ENCODE measurements at places on chromosomes 5 and 9. TPM values are rescaled to one million over a fixed set of nuclear protein-coding genes. Genes with fewer than 3 reads are reported as not detected.

The PRSS3 gene
- total RNA-seq: 66.3 TPM

The SLIT3 gene
- total RNA-seq: 0.10 TPM

The SARDH gene
- 5.6 TPM for total RNA-seq

The IER5L gene
- total RNA-seq: 195 TPM

The SURF2 gene
- total RNA-seq: 27.8 TPM

The FCN1 gene
- total RNA-seq: not detected

The NXNL2 gene
- 0.86 TPM for total RNA-seq

The KCNN2 gene
- total RNA-seq: not detected

DNA sequence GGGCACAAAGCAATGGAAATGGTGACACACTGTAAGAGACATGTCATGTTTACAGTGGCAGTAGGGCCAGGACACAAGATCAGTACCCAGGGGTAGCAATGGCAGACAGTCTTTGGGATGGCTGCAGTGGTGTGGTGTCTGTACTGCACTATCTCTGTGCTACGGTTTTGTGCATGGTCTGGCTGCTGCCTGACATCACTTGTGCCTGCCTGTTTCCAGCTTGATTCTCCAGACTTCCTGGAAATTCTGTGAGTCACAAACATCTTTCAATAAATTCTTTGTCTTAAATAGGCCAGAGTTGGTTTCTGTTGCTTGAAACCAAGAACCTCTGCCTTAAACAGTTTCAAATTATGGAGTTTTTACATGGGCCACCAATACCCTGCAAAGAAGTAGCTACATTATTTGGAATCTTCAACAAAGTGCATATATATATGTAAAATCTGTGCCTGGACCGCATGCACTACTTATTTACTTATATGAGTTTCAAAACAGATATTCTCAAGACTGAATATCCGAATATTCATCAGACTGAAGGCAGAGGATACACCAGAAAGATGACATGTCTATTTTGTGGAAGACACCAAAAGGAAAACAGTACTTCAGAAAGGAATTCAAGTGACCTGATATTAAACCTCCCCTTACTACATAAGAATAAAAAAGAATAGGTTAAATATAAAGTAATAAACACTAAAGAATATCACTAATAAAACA, 188.1 kb downstream of the RFX3 start:
- DNase-seq: peak; percentile 22

GRCh38 chr5:75239681-75240080, 3.0 kb upstream of the ANKRD31 start:
- DNase-seq: peak; percentile 51

DNA sequence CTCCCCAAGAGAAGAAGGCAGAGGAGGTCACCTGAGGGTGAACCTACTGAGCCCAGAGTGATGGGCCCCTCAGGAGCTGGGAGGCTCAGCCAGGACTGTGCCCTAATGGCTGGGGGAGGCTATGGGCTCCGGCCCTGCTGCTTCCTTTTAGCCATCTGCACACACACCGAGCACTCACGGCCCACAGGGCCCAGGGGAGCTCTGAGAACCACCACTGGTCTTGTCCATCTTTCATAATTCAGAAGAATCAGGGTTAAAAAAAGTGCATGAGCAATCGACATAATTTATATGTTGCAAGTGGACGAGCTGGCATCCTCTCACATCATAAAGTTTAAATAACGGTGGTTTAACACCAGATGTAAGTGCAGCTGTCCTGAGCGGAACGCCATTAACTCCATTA, 162.1 kb downstream of the FSTL4 start:
- no peak for DNase-seq

DNA sequence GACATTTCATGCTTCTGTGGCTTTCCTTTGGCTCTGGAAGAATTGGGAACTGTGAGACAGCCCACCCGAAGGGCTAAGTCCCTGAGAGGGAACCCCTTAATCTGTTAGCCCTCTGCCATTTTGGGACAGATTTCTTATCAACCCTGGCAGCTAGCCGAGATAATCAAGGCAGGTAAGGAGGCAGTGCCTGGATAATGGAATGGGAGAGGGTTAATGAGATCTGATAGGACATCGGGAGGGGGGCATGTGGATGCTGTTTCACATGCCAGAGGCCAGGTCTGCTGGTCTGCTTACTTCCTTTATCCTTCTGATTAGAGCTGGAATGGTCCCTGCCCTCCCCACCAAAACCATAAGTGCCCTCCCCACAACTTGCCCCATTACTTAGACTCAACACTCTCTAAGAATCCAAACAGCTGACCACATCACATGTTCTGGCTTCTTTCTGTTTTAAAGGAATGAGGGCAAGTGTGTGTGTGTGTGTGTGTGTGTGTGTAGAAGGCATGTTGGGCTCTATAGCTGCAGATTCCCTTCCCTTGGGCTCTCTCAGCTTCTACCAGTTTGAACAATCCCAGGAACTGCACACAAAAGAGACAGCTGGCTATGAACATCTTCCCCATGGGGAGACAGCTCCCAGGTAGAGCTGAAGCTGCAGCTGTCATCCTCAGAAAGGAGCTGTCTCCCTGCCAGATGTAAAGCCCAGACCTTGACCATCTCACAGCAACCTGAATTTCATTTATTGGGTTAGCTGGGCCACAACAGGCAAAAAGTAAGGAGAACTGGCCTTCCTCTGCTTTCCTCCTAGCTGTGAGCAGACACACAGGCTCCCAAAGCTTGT, 221.3 kb downstream of the PIK3R1 start:
- no peak for DNase-seq

- DNase-seq: no peak
Observed at GRCh38 chr9:81565144-81565543, 124.2 kb downstream of the TLE1 start.

- DNase-seq: no peak
Observed at GRCh38 chr5:150641006-150641570, 628 bp downstream of the SYNPO start.

GRCh38 chr5:150765011-150765798, 6.4 kb upstream of the DCTN4 start:
- no peak for DNase-seq

- DNase-seq: no peak
Observed at GRCh38 chr9:133377721-133378216, 1.6 kb downstream of the STKLD1 start.
